Activated B cell treated with CpG ODN at 0.5 μM for 24 hours (primary cell): ENCODE measurements at places on chromosomes 5 and 9. TPM values are rescaled to one million over a fixed set of nuclear protein-coding genes. Genes with fewer than 3 reads are reported as not detected.

DNA sequence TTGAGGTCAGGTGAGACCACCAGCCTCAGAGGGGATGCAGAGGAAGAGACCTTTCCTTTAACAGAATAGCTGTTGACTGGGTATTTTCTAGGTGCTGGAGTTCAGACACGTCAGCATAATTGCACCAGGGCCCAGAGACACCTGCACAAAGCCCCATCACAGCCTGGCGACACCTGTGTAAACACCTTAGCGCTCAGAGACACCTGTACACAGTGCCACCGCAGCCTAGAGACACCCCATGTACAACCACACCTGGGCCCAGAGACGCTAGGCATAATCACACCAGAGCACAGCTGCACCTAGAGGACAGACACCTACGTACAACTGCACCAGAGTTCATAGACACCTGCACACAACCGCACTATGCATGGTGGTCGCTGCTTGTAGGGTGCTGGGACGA lies 1.0 kb downstream of the TRIP13 start:
- DNase-seq, result no peak

- DNase-seq, result no peak
Measured at GRCh38 chr5:568061-568781, 43.9 kb upstream of the CEP72 start.

GRCh38 chr9:34759432-34760134 lies 49.6 kb upstream of the CCL21 start:
- DNase-seq, result no peak

GRCh38 chr5:2128686-2129355 lies 246.1 kb upstream of the IRX4 start:
- no peak for DNase-seq

DNA sequence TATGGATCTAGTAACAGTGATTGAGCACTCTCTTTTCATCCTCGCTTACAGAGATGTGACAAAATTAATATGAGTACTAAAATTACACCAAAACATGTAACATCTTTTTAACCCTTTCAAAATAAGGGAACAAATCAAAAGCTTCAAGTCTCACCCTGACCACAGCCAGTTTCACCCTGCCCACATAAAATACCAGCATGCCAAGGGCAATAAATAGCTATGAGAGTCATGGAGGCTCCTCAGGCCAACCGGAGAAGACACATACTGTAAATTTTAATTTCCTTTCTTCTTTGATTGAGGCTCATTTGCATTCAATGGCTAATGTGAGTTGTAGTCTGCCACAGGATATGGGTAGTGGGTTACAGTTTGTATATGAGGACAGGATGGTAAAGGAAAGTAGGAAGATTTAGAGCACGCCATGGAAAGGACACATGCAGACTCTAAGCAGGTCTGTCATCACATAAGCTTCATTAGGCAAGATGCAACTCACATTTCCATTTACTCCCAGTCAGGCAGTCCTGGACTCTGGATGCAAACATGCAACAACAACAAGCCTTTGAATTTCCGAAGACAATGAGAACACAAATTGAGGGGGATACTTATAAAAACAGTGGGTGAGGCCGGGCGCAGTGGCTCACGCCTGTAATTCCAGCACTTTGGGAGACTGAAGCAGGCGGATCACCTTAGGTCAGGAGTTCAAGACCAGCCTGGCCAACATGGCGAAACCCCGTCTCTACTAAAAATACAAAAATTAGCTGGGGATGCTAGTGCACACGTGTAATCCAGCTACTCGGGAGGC lies 11.3 kb downstream of the IL4 start:
- no peak for DNase-seq

GRCh38 chr9:105064248-105065097 lies 136.5 kb upstream of the ABCA1 start:
- no peak for DNase-seq

GRCh38 chr5:30343707-30344106 lies 849.8 kb upstream of the CDH6 start:
- DNase-seq, result no peak

PAEP gene
- not detected in 2 replicates for total RNA-seq

CENPK gene
- 10.7 and 15.1 TPM in 2 replicates for total RNA-seq
